Keratinocyte (primary cell): ENCODE measurements at places on chromosomes 11 and 22.
A peak's percentile ranks its signal among the peaks of the same experiment; 100 is the strongest.

GRCh38 chr11:71991494-71991893, 7.2 kb upstream of the IL18BP start:
- DNase-seq: no peak
- no peak overlapping the region for H3K27ac ChIP-seq
- H3K4me1 ChIP-seq: peaks cover 5% of the 10 kb centered on the region
- H3K36me3 ChIP-seq: peaks cover 1% of the 10 kb centered on the region

DNA sequence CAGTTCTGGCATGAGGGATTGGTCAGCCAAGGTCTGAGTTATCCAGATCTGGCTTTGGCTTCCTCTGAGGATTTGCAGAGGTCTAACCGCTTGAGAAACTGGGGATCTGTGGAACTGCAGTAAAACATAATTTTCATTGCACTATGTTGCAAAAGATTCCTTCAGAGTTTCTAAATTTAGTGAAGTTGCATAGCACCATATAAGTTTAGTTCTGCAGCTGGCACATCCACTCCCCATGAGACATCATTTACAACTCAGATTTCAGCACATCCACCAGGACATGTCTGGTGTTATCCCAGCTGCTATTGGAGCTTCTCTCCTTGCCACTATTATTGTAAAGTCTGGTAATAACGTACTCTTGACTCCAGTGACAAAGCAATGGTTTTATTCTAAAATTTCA, 181.5 kb downstream of the CWF19L2 start:
- no peaks in the 10 kb centered on the region for H3K36me3 ChIP-seq
- DNase-seq: no peak
- H3K27me3 ChIP-seq: no peaks in the 10 kb centered on the region
- no peak overlapping the region for H3K4me3 ChIP-seq
- no peak overlapping the region for H3K27ac ChIP-seq
- no peaks in the 10 kb centered on the region for H3K4me1 ChIP-seq

GRCh38 chr22:35148866-35149548, 83.0 kb downstream of the ISX start:
- H3K27ac ChIP-seq: no peak overlapping the region
- no peaks in the 10 kb centered on the region for H3K4me1 ChIP-seq
- no peaks in the 10 kb centered on the region for H3K27me3 ChIP-seq
- H3K36me3 ChIP-seq: no peaks in the 10 kb centered on the region
- H3K4me3 ChIP-seq: no peak overlapping the region
- DNase-seq: no peak

GRCh38 chr11:356610-357009, 12.7 kb upstream of the B4GALNT4 start:
- no peak for DNase-seq
- H3K27me3 ChIP-seq: peaks cover 3% of the 10 kb centered on the region
- H3K4me1 ChIP-seq: peaks cover 16% of the 10 kb centered on the region
- no peak overlapping the region for H3K27ac ChIP-seq

GRCh38 chr11:120805960-120806555, 217.8 kb upstream of the TBCEL start:
- no peaks in the 10 kb centered on the region for H3K36me3 ChIP-seq
- peaks cover 3% of the 10 kb centered on the region for H3K27me3 ChIP-seq
- DNase-seq: no peak
- H3K4me1 ChIP-seq: peaks cover 2% of the 10 kb centered on the region
- H3K4me3 ChIP-seq: no peak overlapping the region
- no peak overlapping the region for H3K27ac ChIP-seq

DNA sequence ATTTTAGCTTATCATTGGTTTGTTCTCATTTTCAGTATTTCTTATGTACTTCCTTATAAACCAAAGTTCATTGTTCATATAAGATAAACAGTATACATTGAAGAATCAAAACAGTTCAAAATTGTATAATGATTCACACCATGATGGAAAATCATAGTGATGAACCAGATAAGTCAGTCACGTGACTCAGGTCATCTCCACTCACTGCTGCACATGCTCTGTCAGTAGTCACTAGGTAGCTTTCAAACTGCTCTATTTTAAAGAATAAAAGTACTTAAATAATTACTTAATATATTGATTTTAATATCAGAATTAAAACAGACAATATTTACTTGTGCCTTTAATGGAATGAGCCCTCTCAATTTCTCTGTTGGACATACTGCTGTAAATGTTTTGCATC, 37.5 kb downstream of the PDHX start:
- H3K4me3 ChIP-seq: no peak overlapping the region
- no peaks in the 10 kb centered on the region for H3K4me1 ChIP-seq
- DNase-seq: no peak
- H3K27ac ChIP-seq: no peak overlapping the region
- no peaks in the 10 kb centered on the region for H3K27me3 ChIP-seq

GRCh38 chr11:70381872-70382861, 16.2 kb upstream of the CTTN start:
- no peak overlapping the region for H3K27ac ChIP-seq
- DNase-seq: no peak
- no peaks in the 10 kb centered on the region for H3K4me1 ChIP-seq
- H3K27me3 ChIP-seq: no peaks in the 10 kb centered on the region
- H3K36me3 ChIP-seq: peaks cover 18% of the 10 kb centered on the region

DNA sequence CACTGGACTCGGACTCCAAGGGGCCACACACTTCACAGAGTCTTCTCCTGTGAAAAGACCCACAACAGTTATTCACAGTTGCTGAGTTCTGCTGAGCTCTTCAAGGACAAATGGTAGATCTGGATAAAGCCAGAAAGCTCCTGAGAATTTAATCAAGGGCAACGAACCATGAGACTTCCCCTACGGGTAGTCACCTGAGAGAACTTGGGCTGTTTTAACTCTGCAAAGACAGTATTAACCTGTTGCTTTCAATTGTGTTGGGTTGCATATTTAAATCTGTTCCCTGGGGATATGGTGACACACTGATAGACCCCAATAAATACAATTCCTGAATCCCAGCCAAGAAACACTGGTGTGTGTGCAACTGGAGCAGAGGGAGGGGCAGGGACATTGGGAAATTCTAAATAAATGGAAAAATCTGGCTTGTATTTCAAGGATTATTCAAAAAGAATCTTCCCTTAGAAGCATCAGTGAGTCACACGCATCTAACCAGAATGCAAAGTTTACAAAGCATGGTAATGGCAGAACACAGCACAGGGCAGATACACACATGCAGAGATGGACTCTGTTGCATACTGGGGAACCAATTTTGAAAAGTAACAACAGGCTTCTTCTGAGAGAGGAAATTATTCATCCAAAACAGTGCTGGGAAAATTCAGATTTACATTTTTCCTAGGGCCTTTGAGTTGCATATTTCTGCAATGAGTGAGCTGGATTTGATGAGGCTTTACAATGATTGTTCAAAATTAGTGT, 4.0 kb downstream of the KCNJ1 start:
- no peaks in the 10 kb centered on the region for H3K27me3 ChIP-seq
- H3K27ac ChIP-seq: no peak overlapping the region
- no peak overlapping the region for H3K4me3 ChIP-seq
- no peak for DNase-seq
- H3K36me3 ChIP-seq: no peaks in the 10 kb centered on the region

DNA sequence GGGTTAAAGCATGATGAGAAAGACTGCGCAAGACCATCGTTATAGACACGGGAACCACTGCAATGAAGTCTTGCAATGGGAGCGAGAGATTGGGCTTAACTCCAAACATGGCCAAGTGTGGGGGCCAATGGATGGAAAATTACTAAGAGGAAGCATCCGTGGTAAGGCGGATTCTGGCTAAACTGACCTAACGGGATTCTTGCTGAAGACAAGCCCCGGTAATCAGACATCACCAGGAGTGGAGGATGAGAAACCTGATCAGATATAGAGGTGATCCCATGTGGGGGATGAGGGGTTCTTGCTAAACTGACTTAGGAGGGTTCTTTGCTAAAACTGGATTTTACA, 5.8 kb upstream of the SYNGR1 start:
- H3K27ac ChIP-seq: no peak overlapping the region
- no peak for DNase-seq
- no peaks in the 10 kb centered on the region for H3K4me1 ChIP-seq
- peaks cover 6% of the 10 kb centered on the region for H3K27me3 ChIP-seq
- H3K36me3 ChIP-seq: no peaks in the 10 kb centered on the region

- peaks cover 9% of the 10 kb centered on the region for H3K4me1 ChIP-seq
- H3K27ac ChIP-seq: no peak overlapping the region
- no peaks in the 10 kb centered on the region for H3K36me3 ChIP-seq
- H3K27me3 ChIP-seq: no peaks in the 10 kb centered on the region
- no peak overlapping the region for H3K4me3 ChIP-seq
Observed at GRCh38 chr11:46100670-46101069, 20.6 kb downstream of the PHF21A start.

DNA sequence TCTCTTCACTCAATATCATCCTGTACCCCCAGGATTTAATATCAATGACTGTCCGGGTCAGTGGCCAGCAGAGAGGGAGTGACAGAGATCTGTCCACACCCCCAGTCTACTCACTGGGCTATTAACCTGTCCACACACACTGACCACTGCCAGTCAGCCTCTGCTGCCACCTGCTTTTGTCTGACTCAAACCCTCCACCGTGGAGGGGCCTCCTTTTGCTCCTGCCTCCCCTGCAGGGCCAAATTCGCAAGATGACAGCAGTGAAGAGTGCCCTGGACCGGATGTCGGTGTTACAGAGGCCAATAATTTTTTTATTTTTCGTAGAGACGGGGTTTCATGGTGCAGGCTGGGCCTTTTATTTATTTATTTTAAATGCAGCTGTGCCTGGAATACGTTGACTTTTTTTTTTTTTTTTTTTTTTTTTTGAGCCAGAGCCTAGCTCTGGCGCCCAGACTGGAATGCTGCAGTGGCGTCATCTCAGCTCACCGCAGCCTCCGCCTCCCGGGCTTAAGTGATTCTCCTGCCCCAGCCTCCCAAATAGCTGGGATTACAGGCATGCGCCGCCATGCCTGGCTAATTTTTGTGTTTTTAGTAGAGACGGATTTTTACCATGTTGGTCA, 5.1 kb downstream of the PDXP start:
- no peaks in the 10 kb centered on the region for H3K27me3 ChIP-seq
- H3K4me3 ChIP-seq: no peak overlapping the region
- no peak for DNase-seq
- no peak overlapping the region for H3K27ac ChIP-seq
- peaks cover 13% of the 10 kb centered on the region for H3K4me1 ChIP-seq

DNA sequence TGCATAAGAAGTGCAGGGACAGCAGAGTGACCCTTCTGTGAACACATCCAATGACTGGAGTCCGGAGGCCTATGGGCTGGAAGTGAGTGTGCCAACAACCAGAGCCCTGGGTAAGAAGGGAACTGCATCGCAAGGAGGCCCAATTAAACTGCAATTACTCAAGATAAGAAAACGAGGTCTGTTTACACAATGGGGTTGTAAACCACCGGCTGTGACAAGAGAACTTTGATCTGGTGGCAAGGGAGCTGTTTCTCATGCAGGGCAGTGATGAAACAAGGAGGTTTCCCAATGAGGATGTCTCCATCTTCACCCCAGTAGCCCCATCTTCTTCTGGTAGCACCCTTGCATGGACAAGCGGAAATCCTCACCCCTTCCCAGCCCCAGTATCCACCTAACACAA, 21.5 kb downstream of the ETS1 start:
- no peak overlapping the region for H3K27ac ChIP-seq
- H3K36me3 ChIP-seq: no peaks in the 10 kb centered on the region
- no peaks in the 10 kb centered on the region for H3K27me3 ChIP-seq

DNA sequence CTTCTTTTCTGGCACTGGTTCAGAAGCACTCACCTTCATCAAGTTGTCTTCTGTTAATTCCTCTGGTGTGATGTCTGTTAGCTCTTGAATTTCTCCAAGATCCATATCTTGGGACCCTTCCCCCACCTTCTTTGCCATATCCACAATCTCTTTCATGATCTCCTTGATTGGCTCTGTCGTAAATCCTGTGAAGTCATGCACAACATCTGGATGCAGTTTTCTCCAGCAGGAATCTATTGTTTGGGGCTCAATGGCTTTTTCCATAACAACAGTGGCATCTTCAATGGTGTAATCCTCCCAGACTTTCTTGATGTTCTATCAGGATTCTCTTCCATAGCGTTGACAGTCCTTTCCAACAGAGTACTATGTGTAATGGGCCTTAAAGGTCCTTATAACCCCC, 96.9 kb downstream of the CSTPP1 start:
- no peak for DNase-seq
- H3K27me3 ChIP-seq: no peaks in the 10 kb centered on the region
- no peaks in the 10 kb centered on the region for H3K4me1 ChIP-seq
- H3K36me3 ChIP-seq: no peaks in the 10 kb centered on the region
- H3K4me3 ChIP-seq: no peak overlapping the region

DNA sequence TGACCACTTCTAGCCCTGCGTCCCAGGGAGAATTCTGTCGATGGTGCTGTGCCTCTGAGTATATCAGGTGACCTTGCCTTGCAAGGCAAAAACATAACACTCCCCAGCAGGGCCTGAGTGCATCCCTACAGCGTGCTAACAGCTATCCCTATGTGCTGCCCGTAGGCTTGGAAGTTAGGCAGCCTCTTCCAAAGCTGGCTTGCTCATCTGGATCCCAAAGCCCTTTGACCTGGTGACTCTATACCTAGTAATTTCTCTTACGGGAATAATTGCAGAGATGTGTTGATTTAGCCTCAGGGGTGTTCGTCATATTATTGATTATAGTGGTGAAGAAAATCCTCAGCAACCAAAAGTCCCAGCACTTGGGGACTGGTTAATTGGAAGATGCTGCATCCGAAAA, 32.6 kb upstream of the CRYBB3 start:
- no peaks in the 10 kb centered on the region for H3K36me3 ChIP-seq
- H3K4me1 ChIP-seq: peaks cover 38% of the 10 kb centered on the region
- H3K27ac ChIP-seq: no peak overlapping the region
- no peak for DNase-seq

DNA sequence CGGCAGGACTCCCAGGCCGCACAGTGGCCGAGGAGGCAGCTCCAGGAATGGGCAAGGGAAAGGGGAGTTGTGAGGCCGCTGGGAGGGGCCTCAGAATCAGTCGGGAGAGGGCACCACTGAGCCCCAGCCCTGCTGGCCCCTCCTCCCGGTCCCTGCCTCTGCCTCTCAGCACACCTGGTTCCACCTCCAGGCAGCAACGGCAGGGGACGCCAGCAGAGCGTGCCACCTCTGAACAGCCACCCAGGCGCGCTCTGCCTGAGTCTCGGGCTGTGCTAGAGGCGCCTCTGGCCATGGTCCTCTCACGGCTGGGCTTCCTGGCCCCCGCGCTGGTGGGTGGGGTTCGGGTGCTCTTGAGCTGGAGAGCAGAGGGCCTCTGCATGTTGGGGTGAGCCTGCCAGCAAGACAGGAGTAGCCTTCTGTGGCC, 33.0 kb downstream of the MOB2 start:
- H3K4me3 ChIP-seq: no peak overlapping the region
- DNase-seq: peak; percentile 33
- H3K4me1 ChIP-seq: no peaks in the 10 kb centered on the region
- peaks cover 34% of the 10 kb centered on the region for H3K27me3 ChIP-seq
- H3K36me3 ChIP-seq: no peaks in the 10 kb centered on the region
- no peak overlapping the region for H3K27ac ChIP-seq

DNA sequence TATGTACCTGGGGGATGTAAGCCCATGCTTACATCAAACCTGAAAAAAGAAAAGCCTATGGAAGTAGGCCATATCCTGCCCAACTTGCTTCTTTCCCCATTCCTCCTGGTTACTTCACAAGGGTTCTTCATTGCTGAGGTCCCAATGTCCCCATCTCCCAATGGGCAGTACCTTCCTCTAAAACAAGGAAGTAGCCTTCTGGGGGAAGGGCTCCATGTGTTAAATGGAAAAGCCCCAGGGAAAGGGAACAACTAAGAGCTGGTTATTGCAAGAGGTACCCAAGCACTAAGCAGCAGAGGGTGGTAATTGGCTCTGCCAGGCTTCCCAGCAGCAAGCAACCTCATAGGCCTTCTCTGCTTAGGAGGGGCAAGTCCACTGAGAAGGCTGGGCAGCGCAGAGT, 11.3 kb downstream of the TMEM216 start:
- H3K36me3 ChIP-seq: peaks cover 35% of the 10 kb centered on the region
- H3K4me1 ChIP-seq: no peaks in the 10 kb centered on the region
- no peaks in the 10 kb centered on the region for H3K27me3 ChIP-seq
- no peak overlapping the region for H3K27ac ChIP-seq

GRCh38 chr11:105942921-105943320, 79.1 kb downstream of the MSANTD4 start:
- H3K27ac ChIP-seq: no peak overlapping the region
- no peaks in the 10 kb centered on the region for H3K4me1 ChIP-seq
- H3K27me3 ChIP-seq: no peaks in the 10 kb centered on the region
- H3K4me3 ChIP-seq: no peak overlapping the region
